ENCODE measurements at places on chromosomes 12 and 14.

GRCh38 chr12:79414252-79414651 is 276.5 kb downstream of the PAWR start:
- no peak for DNase-seq

DNA sequence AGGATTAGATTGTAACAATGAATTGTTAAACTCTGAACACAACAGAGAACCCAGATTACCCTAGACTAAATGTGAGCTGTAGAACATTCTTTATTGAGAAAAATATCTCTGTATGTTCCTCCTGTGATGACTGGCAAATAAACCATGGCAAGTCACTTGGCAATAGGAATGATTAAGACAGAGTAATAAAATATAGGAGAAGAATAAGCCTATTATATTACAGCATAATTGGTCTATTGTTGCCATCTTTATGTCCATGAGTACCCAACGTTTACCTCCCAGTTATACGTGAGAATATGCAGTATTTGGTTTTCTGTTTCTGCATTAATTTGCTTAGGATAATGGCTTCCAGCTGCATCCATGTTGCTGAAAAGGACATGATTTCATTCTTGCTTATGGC is 211.2 kb upstream of the AVPR1A start:
- no peak for DNase-seq

DNA sequence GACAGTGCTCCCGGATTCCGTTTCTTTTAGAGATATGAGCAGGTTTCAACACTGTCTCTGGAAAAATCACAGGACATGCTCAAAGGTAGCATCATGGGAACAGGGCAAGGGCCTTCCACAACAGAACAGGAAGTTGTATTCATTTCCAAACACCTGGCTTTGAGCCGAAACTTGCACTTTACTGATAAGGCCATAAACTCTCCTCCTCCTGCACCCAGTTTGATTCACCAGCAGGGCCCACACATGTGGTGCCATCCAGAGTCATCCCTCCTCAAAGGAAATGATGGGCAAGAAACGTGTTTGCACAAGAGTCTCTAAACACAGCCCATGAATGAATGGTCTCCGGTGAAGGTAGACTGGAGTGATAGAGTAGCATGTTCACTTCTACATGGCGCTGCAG is 268.4 kb upstream of the FKBP4 start:
- DNase-seq: no peak

DNA sequence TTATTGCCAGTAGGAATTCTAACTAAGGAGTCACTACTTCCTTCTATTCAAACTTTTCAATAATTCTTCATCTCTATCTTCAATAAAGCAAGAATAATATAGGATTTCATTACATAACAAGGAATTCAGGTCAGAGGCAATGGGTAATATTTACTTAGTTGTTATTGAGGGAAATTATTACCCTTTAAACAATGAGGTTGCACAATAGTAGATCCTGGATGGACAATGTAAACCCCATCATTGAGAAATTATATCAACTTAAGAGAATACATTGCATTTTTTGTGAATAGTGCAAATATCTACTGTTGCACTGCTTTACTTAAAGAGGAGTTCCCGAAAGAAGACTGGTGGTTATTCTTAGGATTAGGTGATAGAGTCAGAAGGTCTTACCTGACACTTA is 43.8 kb downstream of the A2M start:
- DNase-seq: no peak

DNA sequence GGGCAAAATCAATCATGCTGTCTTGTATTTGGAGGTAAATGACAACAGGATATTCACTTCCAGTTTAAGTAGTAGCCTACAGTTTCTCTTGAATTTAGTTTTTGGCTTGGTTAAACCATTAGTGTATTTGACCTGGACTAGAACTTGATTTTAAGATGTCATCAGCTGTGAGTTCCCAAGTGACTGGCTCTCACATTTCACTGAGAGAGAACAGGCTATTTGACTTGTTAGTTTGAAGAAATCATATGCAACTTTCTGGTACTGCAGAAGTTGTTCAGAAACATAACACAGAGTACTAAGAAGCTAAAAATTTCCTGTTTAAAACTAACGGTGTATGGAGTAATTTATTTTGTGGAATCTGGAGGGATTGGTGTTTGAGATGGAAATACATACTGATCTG is 22.3 kb downstream of the MNAT1 start:
- DNase-seq: no peak

DNA sequence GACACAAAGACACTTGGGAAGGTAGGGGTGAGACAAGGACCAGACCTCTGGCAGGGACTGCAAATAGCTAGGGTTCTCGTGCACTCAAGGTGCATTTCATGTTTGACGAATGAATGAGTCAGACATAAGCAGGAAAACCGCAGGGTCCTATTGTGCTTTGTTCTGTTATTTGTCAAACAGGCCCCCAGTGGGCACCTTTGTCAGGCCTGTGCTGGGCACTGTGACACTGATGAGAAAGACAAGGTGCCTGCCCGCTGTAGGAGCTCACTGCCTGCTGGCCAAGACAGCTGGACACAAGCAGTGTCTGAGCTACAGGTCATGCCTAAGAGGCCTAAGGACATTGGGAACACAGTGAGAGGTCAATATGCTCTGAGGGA is 2.3 kb downstream of the OTUB2 start:
- no peak for DNase-seq

DNA sequence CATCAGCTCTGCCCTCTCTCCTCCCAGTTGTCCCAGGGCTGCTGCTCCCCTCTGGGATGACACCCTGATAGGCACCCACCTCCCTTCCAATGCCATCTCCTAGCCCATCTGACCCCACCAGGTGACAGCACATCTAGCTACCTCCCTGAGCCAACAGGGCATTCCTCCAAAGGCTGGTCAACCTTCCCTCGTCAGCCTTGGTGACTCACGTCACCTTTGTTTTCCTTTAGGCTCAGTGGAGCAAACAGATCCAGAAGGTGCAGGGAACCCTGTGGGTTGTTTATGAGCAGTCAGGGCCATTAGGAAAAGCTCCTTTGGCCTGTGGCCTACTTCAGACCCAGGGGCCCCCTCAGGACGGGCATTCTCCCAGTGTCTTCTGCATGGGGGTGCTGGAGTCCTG is 32.4 kb downstream of the PIGH start:
- DNase-seq: no peak

DNA sequence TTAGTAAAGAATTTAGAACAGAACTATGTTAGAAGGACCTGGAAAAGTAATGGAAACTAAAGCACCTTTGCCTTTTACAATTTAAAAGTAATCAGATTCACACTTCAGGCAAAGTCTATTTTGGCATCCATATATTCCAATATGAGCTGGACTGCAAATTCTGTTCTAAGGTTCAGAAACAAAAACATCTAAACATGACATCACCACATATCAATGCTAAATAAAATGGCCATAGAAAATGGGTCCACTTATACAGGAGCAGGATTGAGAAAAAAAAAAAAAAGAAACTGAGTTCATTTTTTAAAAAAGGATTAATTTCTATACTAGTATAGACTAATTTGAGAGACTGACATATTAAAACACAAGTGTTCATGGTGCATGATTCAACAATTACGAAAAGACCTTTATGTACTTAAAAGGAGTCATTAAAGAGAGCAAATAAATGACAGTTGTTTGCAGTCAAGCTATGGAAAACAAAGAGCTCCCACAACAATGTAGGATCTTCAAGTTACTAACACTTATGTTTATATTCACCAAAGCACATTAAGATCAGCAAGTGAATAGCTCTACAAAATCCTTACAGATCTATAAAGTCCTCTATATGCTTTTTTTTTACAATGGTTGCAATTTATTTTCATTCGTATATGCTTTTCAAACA is 45.7 kb downstream of the DICER1 start:
- DNase-seq: no peak

DNA sequence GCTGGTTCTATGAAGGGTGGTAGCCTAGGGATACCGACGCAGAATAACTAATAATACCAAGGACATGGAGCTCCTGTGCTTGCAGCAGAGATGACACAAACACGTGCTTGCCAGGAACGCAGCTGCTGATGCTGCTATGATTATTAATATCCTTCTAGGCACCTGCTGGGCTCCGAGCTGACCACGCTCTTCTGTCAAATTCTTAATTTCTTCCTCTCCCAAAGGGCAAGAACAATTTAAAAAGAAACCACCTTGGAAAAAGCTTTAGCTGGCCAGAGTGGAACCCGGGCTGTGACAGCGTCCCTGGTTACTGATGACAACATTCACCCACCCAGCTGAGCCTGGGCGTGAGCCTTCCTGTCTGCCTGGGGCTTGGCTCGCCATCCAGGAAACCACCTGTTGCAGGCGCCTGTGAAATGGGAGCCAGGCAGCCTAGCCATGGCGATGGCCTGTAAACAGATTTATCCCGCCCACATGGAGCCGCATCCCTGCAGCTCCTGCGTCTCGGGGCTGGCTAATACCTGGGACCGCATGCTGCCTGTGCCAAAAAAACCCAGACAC is 28.8 kb downstream of the CLMN start:
- no peak for DNase-seq

DNA sequence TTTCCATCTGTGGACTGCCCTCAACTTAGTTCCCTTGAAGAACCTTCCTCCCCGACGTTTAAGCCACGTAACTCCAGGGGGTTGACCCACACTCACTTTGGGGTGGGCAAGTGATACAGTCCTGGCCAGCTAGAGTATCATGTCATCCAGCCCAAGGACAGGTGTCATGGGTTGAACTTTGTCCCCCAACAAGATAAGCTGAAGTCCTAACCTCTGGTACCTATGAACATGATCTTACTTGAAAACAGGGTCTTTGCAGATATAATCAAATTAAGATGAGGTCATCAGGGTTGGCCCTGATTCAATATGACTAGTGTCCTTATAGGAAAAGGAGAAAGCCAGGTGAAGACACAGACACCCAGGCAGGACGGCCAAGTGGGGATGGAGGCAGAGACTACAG is 68.6 kb downstream of the ITPK1 start:
- no peak for DNase-seq

GRCh38 chr14:35042632-35043031 is 3.4 kb upstream of the FAM177A1 start:
- DNase-seq: no peak

DNA sequence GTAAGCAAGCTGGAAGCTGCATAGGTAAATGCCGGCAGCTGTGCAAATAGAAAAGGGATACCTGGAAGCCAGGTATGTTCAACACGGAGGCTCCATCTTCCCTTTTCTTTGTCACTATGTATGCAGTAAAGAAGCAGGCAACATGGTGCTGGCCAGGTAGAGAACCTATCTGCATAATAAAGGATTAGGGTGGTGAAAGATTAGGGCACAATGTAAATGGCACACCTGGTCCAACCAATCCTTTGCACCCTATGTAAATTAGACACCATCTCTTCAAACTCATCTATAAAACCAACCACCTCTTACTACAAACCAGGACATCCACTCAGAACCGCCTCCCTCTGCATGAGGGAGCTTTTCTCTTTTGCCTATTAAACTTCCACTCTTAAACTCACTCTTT is 32.3 kb downstream of the RPS29 start:
- DNase-seq: no peak

DNA sequence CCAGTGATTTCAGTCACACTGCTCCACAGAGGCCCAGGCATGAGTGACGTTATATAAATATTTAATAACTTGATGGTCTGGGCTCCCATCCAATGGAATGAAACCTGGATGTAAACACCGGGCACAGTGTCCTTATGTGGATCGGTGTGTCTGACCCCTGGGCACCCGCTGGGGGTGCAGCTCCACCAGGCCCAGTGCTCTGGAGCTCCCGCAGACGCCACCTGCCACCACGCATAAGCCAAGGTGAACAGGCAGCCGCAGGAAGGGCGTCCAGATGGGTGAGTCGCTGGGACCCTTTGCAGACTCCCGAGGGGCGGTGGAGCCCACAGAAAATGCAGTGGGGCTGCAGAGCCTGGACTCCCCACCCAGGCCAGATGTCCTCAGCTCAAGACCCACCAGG is 121.6 kb downstream of the SCARB1 start:
- no peak for DNase-seq

DNA sequence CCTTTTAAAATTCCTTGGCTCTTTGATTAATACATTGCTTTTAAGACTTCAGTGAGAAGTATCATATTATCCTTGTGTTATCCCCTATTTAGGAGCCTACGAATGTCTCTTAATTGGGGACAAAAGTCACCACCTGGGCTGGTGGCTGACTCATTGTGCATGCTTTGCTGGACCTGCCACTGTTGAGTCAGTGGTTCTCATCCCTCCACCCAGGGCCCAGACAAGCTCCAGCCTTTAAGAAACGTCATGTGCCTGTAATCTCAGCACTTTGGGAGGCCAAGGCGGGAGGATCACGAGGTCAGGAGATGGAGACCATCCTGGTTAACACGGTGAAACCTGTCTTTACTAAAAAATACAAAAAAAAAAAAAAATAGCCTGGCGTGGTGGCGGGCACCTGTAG is 57.9 kb downstream of the OTX2 start:
- DNase-seq: no peak

DNA sequence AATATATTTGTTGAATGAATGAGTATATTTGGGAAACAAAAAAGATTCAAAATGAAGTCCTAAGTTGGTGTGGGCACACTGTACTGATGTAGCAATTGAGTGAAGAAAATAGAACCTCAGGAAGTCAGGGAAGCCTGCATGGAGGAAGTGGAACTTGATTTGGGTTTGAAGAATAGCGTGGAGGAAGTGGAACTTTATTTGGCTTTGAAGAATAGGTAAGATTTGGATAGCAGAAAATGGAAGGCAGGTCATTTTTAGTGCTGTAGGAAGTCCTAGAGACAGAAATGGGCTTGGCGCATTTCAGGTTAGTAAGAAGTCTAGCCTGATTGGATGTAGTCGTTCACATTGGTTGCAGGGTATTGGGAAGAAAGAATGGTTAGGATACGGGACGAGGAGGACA is 5.4 kb downstream of the C12orf75 start:
- no peak for DNase-seq

DNA sequence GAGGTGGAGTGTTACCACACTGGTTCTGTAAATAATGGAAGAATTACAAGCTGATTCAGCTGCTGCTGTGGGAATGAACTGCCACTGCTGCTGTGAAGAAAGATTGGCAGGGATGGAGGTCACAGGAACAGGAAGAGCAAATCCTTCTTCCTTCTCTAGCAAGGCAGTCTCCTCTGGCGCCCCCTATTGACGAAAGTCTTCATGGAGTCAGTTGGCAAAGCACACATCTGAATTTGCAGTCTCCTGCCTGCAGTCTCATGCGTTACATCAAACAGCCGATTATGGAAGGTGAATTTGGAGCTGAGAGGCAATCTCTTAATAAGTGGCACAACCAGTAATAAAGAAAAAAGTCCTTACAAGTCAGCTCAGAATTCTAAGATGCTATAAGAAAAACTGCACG is 106.0 kb upstream of the TMTC1 start:
- no peak for DNase-seq

DNA sequence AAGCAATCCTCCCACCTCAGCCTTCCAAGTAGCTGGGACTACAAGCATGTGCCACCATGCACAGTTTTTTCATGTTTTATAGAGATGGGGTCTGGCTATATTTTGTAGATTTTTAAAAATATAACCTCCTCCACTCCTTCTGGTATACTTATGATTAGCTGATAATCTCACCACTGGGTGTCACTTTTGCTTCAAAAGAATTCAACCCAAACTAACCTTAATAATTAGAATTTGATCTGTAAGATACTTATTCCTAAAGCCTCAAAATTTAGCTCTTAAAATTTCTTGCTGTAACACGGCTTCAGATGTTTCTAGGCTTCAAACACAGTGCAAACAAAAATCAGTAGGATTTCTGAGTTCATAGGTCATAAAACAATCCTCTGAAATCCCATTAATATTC is 130.3 kb downstream of the CEP83 start:
- no peak for DNase-seq
